ENCODE measurements at places on chromosomes 5 and 9.
A peak's percentile ranks its signal among the peaks of the same experiment; 100 is the strongest.

- DNase-seq, result no peak
Observed at GRCh38 chr9:19922476-19923118, 133.8 kb upstream of the SLC24A2 start.

DNA sequence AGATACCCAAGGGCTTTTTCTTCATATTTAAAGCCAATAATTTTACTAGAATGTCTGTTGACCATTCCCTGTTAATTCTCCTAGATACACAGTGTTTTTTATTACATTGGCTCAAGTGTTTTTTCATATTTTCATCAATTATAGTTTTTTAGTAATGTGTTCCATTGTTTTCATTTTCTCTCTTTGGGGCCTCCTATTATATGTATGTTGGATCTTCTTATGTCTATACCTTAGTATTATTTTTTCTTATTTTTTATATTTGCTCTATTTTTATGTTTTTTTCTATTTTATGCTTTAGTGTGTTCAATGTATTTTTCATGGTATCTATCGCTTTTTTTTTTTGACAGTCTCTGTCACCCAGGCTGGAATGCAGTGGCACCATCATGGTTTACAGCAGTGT, 7.5 kb downstream of the KIAA1958 start:
- no peak for DNase-seq

- peak; percentile 51 for DNase-seq
Observed at GRCh38 chr9:21995666-21996398, 1.2 kb downstream of the CDKN2B-AS1 start.

GRCh38 chr9:91954841-91955471, 4.9 kb upstream of the ROR2 start:
- DNase-seq, result peak; percentile 79

- no peak for DNase-seq
Observed at GRCh38 chr9:3817208-3817607, 291.4 kb upstream of the RFX3 start.

DNA sequence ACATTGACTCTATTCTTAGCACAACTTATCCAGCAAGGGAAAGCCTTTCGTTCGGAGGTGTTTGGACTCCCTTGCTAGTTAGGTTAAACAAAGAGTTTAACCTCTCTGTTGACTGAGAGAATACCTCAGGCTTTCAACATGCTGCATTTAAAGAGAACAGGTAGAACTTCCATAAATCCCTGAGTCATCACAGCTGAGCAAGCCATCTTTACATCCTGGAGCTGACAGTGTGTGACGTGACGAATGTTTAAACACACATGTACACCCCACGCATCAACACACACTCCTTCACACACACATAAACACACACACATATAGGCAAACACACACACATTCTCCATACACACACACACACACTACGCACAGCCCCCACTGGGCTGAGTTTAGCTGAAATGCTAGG, 152.8 kb downstream of the ADAMTS12 start:
- no peak for DNase-seq

DNA sequence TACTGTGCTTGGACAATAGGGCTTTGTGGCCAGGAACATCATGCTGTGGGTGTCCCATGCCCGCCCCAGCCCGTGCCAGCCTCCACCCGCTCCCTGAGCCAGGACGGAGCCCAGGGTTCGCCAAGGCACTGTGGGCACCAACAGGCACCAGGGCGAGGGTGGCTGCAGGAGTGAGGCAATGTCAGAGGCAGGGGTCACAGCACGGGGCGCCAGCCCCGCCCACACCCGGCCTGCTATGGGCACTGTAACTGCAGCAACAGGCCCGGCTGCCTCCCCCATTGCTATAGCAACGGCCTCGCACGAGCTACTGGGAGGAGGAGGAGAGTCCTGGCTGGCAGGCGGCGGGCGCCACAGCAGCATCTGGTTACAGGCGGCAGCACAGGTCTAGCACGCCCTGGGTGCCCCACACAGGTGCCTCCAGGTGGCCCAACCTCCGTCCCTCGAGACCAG, 2.5 kb downstream of the ABCA2 start:
- DNase-seq, result no peak

GRCh38 chr5:41522193-41522786, 11.9 kb upstream of the PLCXD3 start:
- no peak for DNase-seq

DNA sequence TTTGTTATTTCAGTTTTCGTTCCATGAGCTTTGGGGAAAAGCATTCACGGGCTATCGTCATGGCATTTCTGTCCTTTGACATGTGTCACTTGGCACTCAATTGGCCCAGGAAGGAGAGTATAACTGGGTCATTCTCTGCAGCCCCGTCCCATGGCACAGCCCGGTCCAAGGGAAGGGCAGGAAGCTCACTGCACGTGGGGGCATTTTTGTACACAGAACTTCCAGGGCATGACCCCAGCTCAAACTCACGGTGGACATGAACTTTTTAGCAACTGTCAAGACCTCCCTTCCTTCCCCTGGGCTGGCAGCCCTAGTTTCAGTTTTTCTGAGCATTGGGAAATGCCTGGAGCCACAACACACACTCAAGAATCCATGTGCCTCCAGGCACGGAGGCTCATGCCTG, 161.6 kb upstream of the PANK3 start:
- no peak for DNase-seq

DNA sequence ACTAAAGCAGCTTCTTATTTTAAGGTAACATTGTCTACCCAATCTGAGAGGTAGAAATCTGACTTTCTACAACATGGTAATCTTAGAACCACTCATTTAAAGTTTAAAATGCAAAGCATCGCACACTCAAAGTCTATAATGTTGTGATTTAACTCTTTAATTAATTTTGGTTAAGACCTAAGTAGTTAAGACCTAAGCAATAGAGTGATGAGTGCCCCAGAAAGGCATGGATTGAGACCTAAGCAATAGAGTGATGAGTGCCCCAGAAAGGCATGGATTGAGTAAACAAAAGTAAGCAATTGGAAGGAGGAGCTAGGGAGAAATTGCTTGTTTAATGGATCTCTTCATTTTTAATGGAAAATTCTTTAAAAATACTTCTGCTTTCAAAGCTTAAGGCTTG, 86.8 kb downstream of the NLN start:
- no peak for DNase-seq

- DNase-seq, result no peak
Observed at GRCh38 chr5:62631909-62632580, 53.4 kb downstream of the LRRC70 start.

GRCh38 chr5:34498572-34498971, 157.6 kb upstream of the RAI14 start:
- no peak for DNase-seq

Measured in glutamatergic neuron (in vitro differentiated cells).